ENCODE measurements at places on chromosomes 1 and 21. TPM values are rescaled to one million over a fixed set of nuclear protein-coding genes. Genes with fewer than 3 reads are reported as not detected.

Gene FBLIM1
- total RNA-seq = 194 TPM

Gene GBP7
- total RNA-seq = not detected

Gene PRRX1
- total RNA-seq = 0.87 TPM

Gene UTS2
- total RNA-seq = not detected

Gene TMPRSS3
- 2.0 TPM for total RNA-seq

Gene PTGS2
- total RNA-seq = 8.7 TPM

Gene OR10J1
- total RNA-seq = not detected
